ELF-1 (cell line): ENCODE measurements at places on chromosomes 1 and 21.

GRCh38 chr1:27009601-27010197 is 3.0 kb downstream of the TENT5B start:
- peak; percentile 55 for DNase-seq

DNA sequence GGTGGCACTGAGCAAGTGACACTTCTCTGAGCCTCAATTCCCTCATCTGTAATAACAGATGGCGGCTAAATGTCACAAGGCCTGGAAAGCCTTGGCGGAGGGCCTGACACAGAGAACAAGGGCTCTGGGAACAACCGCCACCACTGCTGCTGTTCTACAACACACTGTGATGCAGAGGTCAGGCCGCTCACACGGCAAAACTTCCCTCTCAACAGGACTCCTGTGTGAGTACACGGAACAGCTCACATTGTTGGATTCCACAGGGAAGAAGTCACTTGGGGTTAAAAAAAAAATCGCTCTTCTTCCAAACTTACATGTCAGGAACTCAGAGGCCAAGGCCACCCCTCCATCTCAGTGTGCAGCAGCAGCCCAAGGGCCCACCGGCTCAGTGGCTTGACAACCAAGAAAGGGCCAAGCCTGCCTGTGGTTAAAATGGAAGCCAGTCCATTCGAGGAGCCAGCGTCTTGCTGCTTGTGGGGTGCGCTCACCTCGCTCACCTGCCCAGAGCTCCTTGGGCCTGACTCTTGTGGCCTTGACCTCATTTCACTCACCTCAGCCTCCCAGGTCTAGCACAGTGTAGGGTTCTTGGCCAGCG is 101.1 kb downstream of the RAVER2 start:
- DNase-seq, result no peak

GRCh38 chr1:90704817-90705216 is 12.3 kb downstream of the BARHL2 start:
- no peak for DNase-seq

GRCh38 chr1:170929835-170930554 is 5.3 kb upstream of the MROH9 start:
- peak; percentile 53 for DNase-seq

GRCh38 chr1:204648576-204648975 is 37.0 kb downstream of the LRRN2 start:
- DNase-seq, result no peak

DNA sequence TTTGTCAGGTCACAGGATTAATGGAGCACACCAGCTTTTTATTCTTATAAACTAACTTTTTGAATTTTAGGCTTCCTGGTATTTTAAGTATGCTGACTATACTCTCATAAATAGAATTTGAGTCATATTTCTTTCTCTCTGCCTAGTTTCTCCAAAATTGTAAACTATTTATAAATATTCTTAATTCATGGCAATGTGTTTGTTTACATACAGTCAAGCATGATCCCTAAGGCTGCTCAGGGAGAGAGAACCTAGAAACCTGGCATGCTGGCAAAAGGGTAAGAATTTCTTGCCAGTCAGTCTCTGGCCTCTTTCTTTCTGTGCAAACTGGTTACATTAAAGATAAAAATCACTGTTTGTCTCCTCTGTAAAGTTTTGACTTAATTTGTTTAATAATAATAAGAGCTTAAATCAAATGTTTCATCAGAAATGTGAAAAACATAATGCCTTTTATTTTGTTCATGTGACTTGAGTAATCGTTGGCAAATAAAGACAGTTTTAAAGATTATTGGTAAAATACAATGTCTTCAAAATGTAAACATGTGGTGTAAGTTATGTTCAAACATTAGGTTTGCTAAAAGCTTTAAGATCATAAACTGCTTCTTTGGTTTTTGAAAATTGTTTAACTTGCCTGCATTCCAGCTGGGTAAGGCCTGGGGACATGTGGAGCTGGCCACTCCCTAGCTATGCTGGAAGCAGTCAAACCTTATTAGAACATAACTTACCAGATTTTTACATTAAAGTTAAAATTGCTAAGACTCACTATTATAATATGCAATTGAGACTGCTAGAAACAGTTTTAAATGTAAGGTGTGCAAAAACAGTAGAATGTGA is 1401.7 kb downstream of the NCAM2 start:
- DNase-seq, result no peak

DNA sequence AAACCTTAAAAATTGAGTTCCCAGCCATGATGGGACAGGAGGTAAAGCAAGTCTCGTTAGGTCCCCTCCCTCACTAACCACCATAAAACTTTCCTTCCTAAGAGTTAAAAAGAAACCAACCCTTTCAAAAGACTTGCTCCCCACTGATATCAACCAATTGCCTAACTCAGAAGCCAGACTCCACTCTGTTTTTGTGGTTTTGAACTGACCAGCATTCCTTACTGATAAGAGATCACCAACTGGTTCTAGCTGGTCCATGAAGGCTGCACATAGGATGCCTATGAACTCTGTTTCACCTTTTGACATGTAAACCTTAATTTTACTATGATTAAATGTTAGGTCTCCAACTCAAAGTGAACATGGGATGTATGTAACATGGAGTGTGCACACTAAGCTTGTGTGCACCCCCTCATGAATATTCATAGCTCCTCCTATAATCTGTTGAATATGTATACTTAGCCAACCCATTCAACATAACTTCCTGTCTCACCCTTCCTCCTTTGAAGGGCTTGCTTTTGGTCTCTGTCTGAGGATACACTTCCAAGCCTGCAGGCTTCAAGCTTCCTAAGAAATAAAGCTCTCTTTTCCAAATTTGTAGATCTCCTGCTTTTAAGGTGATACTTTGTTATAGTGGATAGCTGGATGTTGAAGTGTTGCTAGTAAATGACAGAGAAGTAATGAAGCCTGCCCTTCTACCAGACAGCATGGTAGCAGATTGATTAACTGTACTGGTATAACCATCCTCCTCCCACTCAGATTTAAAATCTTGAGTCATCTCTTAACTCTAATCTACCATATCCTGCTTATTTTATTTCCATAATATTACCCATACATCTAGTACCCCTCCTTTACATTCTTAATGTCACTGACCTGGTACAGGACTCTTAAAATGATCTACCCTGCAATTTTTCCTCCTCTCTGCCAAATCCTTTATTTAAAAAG is 95.6 kb downstream of the ZNF644 start:
- DNase-seq, result peak; percentile 75
